Neuronal stem cell (in vitro differentiated cells): ENCODE measurements at places on chromosomes 5 and 9.

DNA sequence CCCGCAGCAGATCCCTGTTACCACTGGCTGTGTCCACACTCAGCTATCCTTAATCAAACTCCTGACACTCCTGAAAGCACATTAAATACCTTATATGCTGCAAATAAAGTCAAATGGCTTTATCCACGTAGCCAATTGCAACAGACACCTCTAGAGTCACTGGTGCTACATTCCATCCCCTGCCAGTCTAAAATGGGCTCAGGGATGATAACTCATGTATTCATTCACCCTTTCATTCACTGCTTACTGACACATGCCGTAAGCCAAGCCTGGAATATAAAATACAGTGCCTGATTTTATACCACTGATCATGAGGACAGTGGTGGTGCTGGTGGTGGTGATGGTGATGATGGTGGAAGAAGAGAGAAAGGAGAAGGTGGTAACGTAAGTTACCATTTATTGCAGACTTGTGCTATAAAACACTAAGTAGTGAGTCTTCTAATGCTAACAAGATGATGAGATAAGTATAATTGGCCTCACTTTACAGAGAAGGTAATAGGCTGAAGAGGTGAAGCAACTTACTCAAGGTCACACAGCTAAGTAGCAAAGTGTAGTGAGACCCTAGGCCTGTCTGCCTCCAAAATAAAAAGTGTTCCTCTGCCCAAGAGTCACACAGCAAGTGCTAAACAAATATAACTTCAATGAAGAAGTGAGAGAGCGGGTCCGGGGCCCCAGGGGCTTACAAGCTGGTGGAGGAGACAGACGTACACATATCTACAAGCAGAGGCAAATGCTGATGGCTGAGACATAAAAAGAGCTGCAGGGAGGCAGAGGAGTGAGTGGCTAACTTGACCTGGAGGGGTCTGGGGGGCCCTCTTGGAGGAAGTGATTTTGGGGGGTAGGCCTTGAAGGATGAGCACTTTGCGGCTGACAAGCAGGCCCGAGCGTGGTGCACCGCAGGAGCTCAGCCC lies 1.2 kb downstream of the TTLL11 start:
- no peak for DNase-seq

- DNase-seq, result no peak
Measured at GRCh38 chr5:69011910-69012309, 81.9 kb upstream of the SLC30A5 start.

DNA sequence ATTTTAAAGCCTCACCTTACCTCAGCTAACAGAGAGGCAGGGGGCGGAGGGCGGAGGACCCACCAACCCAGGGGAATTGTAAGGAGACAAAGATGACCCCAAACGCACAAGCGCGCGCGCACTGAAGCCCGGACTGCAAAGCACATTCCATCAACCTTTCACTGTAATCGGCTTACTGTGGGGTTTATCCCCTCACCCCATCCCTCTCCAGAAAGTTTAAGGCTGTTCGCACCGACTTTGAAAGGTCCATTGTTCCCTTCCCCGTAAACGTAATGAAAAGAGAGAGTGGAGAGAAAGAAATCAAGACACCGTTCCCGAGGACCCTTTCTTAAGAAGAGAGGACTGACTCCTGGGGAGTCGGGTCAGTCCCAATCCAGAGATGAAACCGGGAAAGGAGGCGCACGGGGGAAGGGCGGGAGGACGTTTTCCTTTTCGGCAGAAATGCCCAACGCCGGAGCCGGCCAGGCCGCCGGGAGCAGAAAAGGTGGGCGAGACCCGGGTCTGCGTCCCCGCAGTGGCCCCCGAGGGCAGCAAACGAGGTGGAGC lies 464 bp downstream of the CEMIP2 start:
- peak; percentile 59 for DNase-seq

GRCh38 chr5:1449081-1449630 lies 3.9 kb upstream of the SLC6A3 start:
- DNase-seq, result no peak

DNA sequence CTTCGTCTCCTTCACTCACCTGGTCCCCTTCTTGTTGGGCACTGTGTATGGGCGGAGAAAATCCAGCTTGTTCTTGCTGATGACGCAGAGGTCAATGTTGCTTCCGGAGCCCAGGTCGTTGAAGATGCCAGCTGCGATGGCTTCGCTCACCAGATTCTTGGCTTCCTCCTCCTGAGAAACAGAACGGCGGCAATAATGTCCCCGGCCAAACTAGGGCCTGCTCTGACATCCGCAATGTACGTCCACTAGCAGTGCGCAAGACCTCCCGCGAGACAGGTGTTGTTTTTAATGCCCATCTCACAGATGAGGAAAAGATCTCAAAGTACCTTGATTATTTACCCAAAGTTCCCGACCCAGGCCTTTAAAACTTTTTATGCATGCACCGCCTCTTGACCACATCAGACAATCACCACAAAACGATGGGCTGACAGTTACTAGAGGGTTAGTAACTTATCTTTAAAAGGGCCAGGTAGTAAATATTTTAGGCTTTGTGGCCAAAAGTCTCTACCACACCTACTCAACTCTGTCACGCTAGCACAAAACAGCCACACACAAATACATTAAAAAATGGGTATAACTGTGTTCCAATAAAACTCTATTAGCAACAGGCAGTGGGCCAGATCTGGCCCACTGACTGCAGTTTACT lies 58.4 kb downstream of the PSMB7 start:
- no peak for DNase-seq

- no peak for DNase-seq
Measured at GRCh38 chr9:126164796-126165525, 161.7 kb upstream of the MVB12B start.

GRCh38 chr9:112605518-112605917 lies 112.4 kb downstream of the INIP start:
- DNase-seq, result no peak

- DNase-seq, result no peak
Measured at GRCh38 chr9:30661925-30662324, 1722.5 kb upstream of the ACO1 start.

GRCh38 chr9:116800885-116801284 lies 113.8 kb downstream of the TRIM32 start:
- no peak for DNase-seq

DNA sequence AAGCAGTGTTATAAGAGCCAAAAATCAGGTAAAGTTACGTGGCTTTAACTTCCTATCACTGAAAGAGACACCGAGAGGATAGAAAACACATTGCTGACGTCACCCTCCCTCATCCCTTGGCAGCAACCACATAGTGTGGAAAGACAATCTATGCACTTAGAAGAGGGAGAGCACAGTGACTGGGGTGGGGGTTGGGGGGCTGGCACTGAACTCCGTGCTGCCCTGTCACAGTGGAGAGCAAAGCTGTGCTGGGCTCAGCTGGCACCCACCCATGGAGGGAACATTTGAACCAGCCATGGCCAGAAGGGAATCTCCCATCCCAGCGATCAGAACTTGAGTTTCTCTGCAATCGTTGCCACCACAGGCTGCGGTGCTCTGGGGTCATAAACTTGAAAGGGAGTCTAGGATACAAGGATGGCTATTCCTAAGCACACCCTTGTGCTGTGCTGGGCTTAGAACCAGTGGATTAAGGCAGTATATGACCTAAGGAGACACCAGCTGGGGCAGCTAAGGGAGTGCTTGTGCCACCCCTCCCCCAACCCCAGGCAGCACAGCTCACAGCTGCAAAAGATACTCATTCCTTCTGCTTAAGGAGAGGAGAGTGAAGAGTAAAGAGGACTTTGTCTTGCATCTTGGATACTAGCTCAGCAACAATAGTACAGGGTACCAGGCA lies 73.4 kb downstream of the KIAA0825 start:
- DNase-seq, result no peak

DNA sequence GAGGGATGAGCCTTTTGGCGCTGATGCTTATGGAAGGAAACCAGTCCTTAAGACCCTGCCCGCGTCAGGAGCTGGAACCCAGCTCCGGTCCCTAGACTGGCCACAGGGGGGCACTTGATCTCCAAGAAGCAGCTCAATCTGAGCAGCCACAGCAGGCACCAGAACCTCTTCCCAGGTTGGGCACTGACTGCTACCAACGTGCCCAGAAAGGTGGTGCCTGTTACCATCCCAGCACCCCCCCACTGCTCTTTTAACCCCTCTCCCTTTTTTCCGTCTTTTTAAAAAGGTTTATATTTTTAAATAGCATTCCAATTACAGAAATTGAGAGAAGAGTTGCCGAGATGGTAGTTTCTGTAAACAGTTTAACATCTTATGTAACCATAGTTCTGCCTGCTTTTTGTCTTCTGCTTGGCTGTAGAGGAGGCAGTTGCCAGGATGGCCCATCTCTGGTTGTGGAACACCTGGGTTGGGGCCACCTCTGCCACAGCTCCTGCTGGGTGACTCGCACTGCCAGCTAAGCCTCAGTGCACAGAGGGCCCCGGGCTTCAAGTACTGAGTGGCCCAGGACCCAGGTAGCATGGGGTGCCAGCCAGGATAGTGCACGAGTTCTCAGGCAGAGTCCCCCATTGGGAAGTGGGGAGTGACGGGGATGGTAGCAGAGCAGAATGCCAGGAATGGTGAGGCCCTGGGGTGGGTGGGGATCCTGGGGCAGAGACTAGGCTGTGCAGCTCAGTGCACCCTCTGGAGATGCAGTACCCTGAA lies 62.8 kb downstream of the PFDN1 start:
- DNase-seq, result no peak

GRCh38 chr5:128466554-128466953 lies 71.5 kb downstream of the FBN2 start:
- DNase-seq, result no peak

- DNase-seq, result no peak
Measured at GRCh38 chr5:125263356-125263755, 516.9 kb upstream of the ZNF608 start.

- no peak for DNase-seq
Measured at GRCh38 chr5:71529682-71530081, 57.5 kb upstream of the MCCC2 start.

- no peak for DNase-seq
Measured at GRCh38 chr9:134717924-134718645, 76.5 kb downstream of the COL5A1 start.

DNA sequence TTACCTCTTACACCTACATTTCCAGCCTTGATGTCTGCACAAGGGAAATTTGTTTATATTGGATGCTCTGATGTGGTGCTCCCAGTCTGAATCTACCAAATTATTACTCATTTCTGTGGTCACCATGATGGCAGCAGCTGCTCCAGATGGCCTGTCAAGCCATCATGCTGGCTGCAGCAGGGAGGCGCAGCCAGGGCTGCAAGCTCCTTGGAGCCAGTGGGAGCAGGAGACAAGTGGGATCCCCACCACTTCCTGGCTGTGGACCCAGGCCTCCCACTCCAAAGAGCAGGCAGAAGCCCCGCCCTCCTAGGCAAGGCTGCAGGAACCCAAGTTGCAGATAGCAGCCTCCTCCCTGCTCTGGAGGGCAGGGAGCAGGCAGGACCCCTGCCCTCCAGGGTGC lies 241.1 kb upstream of the ATP10B start:
- no peak for DNase-seq

- DNase-seq, result no peak
Measured at GRCh38 chr5:35483191-35483590, 134.5 kb upstream of the SPEF2 start.

GRCh38 chr9:106358331-106358730 lies 504.6 kb upstream of the ZNF462 start:
- no peak for DNase-seq

- DNase-seq, result no peak
Measured at GRCh38 chr5:181205761-181206649, 1.0 kb upstream of the TRIM7 start.

DNA sequence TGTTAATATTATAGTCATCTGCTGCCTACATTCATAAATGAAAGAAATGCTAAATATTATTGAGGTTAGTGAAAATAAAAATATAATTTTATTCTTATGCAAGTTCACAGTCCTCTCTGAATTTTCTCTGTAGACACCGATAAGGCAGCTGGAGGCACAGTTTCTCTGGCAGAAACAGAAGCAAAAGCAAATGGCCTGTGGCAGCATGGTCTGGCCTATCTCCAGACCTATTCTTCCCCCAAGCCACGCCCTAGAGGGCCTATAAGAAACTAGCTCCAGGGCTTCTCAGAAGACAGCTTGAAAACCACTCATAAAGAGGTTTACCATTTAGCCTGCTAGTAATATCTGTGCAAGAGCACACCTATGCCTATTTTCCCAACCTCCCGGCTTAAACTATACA lies 28.4 kb downstream of the MRPS27 start:
- DNase-seq, result no peak

DNA sequence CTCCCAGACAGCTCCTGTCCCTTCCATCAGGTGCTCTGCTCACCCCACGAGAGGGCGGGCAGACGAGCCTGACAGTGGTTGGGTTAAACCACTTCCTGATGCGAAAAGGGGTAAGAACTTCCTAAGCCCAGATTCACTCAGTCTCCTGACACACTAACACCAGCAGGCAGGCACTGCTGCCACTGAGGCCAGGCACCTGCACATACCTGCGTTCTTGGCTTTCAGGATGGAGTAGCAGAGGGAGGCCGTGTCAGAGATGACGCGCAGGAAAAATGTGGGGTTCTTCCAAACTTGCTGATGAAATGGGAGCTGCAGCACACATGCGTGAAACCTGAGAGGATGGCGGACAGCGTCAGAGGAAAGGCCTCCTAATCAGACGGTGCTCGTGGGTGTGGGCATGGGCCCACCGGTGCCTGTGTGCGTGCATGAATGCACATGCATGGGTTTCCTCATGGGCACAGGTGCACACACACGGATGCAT lies 29.9 kb downstream of the SLC6A18 start:
- no peak for DNase-seq

GRCh38 chr9:115353681-115354080 lies 235.7 kb upstream of the TNC start:
- no peak for DNase-seq

- DNase-seq, result peak; percentile 76
Measured at GRCh38 chr5:146789712-146790653, 88.6 kb downstream of the PPP2R2B start.

GRCh38 chr9:86637515-86637914 lies 283.3 kb upstream of the TUT7 start:
- peak; percentile 89 for DNase-seq

- DNase-seq, result no peak
Measured at GRCh38 chr9:112142420-112142819, 32.7 kb downstream of the SUSD1 start.

DNA sequence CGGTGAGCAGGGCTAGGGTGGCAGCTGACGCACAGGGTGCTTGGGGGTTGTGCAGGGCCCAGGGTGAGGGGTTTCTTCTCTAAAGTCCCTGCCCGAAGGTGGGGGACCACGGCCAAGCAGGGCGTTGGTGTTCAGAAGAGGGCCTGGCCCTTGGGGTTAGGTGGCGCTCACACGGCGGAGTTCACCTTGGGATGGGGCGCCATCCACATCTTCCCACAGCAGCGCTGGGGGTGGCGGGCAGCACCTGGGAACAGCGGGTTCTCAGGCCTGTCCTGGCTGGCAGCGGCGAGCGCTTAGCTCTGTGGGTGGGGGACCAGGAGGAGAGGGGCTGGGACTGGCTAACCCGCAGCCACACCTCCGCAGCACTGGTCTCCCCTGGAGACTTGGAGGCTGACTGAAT lies 6.1 kb downstream of the GPSM1 start:
- DNase-seq, result no peak

DNA sequence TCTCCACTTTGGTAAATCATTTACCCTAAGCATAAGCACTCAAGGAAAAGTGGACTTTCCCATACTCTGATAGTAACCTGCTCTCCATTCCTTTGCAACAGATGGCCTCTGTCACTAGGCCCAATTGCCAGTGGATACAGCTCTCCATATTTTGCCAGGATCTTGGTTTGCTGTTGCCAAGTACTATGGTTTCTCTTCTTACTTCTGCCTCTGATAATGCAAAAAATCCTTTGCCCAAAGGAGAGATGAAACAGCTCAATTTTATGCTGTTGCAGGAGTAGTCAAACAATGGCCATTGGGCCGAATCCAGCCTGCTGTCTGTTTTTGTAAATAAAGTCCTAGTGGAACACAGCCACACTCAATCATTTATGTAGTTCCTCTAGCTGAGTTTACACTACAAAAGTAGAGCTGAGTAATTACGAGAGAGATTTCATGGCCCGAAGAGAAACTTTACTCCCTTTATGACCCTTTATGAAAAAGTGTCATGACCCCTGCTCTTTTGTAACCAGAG lies 92.5 kb downstream of the HTR4 start:
- DNase-seq, result no peak
